ENCODE measurements at places on chromosomes 3 and 15.
A peak's percentile ranks its signal among the peaks of the same experiment; 100 is the strongest.

- DNase-seq, result no peak
These were observed 453.0 kb downstream of the DIPK2A start for GRCh38 chr3:144424606-144425005.

- no peak for DNase-seq
These were observed 405.5 kb downstream of the ZNF385D start for GRCh38 chr3:21345382-21345976.

- no peak for DNase-seq
These were observed 447.8 kb upstream of the BCHE start for GRCh38 chr3:166285001-166285400.

DNA sequence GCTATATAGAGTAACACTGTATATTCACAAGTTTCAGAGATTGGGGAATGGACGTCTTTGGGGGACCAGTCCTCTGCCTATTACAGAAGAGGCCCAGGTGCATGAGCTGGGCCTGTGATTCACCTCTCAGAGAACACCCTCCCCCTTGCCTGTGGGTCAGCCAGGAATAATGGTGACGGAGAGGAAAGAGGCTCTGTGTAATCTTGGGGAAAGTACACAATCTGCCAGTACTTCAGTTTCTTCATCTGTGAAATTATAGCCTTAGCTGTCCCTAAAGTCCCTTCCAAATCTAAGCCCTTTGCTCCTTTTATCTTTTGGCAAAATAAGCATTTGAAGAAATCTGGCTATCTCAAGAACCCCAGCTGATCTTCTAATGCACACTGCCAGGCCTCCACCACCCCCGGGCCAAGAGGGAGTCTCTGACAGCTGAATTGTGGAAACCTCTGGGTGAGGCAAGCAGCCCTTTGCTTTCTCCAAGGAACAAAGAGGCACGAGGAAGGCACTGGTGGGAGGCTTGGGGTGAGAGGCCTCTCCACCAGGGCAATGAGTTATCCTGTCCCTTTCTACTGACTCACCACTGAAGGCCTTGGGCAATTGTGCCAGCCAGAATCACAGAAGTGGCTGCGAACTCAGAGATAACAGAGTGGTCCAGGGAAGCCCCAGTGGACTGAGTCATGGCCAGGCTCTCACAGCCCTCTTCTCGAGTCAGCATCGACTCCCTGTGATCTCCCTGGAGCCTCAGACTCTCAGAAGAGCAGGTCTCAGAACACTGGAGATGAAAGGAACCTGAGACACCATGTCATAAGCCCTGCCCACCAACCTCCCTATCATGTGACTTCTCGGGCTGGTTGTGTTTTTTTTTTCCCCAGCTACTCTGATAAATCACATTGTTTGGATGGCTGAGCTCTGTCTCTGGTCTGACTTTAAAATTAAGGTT is 31.8 kb downstream of the CCNL1 start:
- DNase-seq, result peak; percentile 47

DNA sequence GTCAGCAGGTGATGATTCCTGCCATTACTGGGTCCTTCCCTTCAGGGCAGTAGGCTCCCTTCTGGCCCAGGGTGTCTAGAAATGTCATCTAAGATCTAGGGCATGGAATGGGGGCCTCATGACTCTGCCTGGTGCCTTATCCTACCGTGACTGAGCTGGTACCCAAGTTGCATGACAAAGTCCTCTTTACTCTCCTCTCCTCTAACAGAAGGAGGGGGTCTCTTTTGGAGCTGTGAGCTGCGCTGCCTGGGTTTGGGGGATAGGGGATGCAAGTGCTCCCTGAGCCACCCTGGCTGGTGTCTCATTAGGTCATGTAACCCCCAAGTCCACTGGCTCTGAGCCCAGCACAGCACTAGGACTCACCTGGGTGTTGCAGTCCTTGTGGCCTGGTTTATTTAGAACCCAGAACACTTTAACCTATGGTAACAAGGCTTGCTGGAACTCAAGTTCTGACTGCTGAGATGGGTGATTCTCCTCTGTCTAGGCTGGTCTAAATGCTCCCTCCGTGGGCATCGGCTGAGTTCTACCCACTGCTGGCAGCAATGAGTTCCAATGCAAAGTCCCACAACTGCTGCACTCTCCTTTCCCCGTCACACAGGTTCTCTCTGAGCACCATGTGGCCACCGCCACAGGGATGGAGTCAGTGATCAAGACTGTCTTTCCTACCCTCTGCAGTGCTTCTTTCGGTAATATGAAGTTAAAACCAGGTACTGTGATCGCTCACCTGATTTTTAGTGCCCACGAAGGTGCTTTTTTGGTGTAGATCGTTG is 34.0 kb downstream of the XXYLT1 start:
- DNase-seq, result no peak

DNA sequence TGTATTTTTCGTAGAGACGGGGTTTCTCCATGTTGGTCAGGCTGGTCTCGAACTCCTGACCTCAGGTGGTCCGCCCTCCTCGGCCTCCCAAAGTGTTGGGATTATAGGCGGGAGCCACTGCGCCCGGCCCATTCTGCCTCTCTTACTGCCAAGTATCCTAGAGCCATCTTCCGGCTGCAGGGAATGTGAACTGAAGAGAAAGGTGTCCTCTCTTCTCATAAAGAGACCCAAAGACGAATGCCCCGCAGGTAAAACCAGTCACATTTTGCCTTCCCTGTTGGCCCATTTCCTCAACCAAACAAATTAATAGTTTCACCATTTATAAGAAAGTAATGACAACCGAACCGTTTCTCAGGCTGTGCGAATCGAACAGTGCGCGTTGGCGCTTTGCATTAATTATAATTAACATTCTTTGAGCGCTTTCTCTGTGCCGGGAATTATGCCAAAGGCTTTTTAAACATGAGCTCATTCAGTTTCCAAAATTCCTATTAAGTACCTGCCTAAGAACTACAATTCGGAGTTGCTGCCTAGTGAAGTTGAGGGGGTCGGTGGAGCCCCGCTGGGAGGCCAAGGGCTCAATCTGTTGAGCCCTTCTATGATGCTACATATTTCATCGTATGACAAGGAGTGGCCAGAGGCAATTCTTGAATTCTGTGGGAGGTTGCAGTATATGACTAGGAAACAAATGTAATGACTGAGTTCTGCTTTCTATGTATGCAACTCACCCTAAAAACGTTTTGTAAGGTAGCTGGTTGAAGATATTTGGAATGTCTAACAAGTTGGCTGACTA is 819 bp upstream of the RPL24 start:
- no peak for DNase-seq

DNA sequence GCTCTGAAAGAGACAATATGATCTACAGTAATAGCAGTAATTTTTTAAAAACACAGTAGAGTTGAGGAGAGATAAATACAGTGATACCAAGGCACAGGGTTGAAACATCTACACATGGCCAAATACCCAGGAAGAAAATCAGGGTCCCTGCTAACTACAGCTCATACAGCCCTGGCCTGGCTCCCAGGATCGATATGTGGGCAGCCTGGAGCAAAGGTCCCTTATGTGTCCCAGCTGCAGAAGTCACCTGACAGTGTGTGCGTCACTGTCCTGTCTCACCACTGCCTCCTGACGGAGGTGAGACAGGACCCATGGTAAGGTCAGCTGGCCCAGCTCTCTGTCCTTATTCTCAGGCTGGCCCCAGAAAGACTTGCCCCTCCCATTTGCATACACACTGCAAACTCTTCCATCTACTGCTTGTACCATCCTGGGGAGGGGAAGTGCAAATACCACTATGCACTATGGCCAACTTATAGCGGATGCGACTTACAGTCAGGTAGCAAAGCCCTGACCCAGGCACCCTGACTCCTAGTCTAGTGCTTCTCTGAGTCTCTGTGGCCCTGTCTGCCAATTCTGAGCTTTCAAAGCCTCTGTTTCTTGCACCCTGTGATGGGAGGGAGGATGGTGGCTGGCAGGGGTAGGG is 22.0 kb upstream of the BCL2L10 start:
- DNase-seq, result no peak

- DNase-seq, result no peak
These were observed 11.1 kb downstream of the SLC6A6 start for GRCh38 chr3:14413381-14414071.

GRCh38 chr15:38069511-38070011 is 135.1 kb downstream of the TMCO5A start:
- DNase-seq, result no peak

DNA sequence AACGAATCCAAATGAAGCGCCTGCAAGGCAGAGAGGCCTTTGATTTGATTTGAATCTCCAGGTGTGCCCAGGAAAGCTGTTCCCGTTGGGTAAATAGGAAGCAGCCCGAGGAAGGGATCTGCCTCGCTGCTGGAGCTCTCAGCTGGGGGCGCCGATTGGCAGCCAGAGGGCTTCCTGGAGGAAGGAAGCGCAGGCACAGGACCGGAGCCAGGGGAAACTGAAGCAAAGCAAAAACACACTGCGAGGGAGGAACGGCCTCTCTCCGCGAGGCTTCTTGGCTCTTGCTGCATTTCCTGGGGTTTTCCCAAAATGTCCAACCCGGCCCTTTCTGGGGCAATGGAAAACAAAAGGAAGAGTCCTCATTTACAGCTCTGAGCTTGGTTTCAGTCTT is 80.3 kb downstream of the TMEM266 start:
- DNase-seq, result no peak

GRCh38 chr15:59532770-59533379 is 78.7 kb upstream of the GCNT3 start:
- no peak for DNase-seq

GRCh38 chr3:115790759-115791158 is 167.4 kb downstream of the GAP43 start:
- DNase-seq, result peak; percentile 19

DNA sequence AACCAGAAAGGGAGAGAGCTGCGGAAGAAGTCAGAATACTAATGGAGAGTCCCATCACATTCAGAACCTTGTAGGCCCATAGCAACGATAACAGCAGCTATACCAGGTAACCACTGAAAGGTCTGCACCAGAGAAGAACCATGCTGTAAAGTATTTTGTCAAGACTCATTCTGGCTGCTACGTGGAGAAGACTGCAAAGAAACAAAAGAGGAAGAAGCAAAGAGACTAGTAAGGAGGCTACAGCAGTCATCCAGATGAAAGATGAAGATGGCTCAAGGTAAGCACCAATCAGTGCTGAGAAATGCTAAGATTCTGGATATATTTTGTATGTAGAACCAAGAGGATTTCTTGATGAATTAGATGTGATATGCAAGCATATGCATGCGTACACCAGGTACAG is 39.6 kb downstream of the ACAP2 start:
- no peak for DNase-seq

- DNase-seq, result no peak
These were observed 32.7 kb downstream of the SRGAP3 start for GRCh38 chr3:9216736-9217135.

DNA sequence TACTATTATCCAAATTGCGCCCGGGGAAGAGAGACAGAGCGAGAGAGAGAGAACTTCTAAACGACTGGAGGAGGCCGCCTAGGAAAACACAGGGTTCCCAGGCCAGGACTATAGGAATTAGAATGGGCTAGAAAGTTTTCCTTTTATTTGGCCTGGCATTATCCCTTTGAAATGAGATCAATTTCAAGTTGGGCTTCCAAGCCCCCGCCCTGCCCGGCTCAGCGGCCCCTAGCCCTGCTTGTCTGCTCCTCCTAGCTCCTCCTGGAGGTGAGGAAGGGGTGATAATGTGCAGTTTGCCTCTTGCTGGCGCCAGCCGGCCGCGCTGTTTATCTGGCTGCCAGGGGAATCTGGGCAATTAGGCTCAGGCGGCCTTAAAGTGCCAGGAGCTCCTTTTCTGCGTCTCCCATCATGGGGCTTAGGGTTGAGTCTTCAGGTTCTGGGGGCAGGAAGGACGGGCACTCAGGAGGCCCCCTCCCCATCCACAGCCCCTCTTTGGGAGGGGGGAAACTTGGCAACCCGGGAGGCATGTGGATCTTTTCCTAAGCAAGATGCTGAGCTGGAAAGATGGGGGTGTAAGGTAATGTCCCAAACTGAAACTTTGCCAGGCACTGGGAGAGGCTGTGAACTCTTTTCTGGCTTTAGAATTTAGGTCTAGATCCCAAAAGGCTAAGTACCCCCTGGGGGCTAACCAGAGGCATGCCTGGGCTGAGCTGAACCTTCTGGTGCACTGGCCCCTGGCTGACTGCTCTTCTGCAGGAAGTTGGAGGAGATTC is 5.5 kb downstream of the SMAD6 start:
- DNase-seq, result no peak

DNA sequence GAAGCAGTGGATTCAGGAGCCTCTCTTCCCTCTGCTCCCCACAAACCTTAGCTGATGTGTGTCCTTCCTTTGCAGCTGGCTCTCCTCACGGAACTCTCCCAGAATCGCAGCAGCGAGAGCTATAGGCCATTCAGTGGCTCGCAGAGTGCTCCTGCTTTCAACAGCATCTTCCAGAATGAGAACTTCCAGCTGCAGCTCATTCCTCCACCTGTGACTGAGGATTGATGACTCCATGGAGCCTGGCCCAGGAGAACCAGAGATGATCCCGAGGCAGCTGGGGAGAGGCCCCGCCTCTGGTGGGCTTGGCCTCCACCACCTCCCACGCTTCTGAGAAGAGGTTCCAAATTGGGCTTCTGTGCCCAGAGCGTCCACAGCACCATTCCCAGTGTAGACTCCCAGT is 101.1 kb downstream of the C3orf70 start:
- no peak for DNase-seq

- DNase-seq, result no peak
These were observed 5.0 kb downstream of the VGLL4 start for GRCh38 chr3:11638495-11639358.

DNA sequence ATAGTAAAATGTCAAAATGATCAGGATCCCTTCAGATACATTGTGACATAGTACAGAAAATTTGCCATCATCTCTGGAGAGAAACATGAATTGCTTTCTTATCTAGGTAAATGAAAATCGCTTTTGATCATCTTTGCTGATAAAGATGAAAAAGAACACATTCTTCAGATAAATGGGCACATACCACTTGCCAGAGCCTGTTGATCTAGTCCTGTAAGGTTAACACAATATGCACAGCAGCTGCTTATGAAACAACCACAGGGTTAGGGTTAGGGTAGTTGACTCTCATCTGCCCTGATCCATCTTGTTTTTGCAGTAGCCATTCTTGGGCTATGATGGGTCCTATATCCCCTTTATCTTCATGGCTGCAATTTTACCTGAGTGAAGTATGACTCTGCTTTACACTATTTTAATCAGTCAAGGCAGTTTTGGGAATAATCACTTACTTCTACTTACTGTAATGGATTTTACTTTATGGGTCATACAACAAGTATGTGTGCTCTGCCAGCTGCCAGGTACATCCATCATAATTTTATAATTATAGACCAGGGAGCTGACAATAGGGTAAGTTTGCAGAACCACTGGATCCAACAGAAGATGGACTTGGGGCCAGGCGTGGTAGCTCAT is 12.6 kb upstream of the SPINK8 start:
- DNase-seq, result no peak

DNA sequence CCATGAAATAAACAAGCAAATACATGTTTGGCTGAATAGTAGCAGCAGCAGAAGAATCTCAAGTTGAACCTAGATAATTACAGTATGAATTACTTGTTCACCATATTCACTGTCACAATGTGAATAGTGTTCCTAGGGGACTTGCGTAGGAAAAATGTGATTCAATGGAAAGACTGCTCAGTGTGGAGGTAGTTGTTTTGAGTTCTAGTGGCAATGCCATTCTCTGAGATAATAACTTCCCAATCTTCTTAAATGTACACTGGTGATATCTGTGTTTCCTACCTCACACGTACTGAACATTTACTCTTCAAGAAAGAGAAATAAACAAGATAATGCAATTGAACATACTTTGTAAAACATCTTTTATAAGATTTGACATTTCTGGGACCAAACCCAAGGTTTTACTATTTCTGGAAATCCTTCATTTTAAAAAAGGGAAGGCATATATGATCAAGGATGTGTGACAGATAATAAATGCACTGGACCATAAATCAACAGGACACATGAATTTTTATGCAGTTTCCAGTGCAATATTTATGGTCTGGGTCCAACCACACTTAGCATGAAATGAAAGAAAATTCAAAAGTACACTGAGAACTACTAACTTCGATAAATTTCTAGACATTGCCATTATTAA is 598.3 kb upstream of the ZNF385D start:
- no peak for DNase-seq

Measured in T-helper 9 cell (primary cell).